ENCODE measurements at places on chromosomes 7 and 10. TPM values are rescaled to one million over a fixed set of nuclear protein-coding genes. Genes with fewer than 3 reads are reported as not detected.

The PRKCQ gene
- not detected for total RNA-seq

The SLC29A4 gene
- 7.3 TPM for total RNA-seq

The BAMBI gene
- 10.6 TPM for total RNA-seq

The RP9 gene
- total RNA-seq: 6.5 TPM

The EPHA1 gene
- 94.4 TPM for total RNA-seq

The ASZ1 gene
- total RNA-seq: not detected

The COL17A1 gene
- 1,207 TPM for total RNA-seq

The SAMD9L gene
- total RNA-seq: 3.7 TPM

The WEE2 gene
- total RNA-seq: not detected

The IL15RA gene
- total RNA-seq: 14.1 TPM

The ATP6V0A4 gene
- 22.1 TPM for total RNA-seq

The ZCWPW1 gene
- 2.2 TPM for total RNA-seq

The UCN3 gene
- not detected for total RNA-seq

The NODAL gene
- not detected for total RNA-seq

The UPF2 gene
- 16.0 TPM for total RNA-seq

The SYCE1 gene
- not detected for total RNA-seq

The RABGEF1 gene
- total RNA-seq: 37.2 TPM

The SLC26A5 gene
- 5.3 TPM for total RNA-seq

The TMEM178B gene
- 0.56 TPM for total RNA-seq

The SPDYE16 gene
- total RNA-seq: not detected

The EPHB6 gene
- total RNA-seq: 283 TPM

The HEPACAM2 gene
- total RNA-seq: not detected

The RET gene
- total RNA-seq: 0.59 TPM

The SYT15 gene
- total RNA-seq: 4.0 TPM

The CTNNA3 gene
- total RNA-seq: 0.25 TPM

The JCAD gene
- total RNA-seq: 6.9 TPM

The CUZD1 gene
- 2.7 TPM for total RNA-seq

The NYAP1 gene
- 0.51 TPM for total RNA-seq

The FGFBP3 gene
- total RNA-seq: 0.23 TPM

The CCDC7 gene
- 10.1 TPM for total RNA-seq

The PKD1L1 gene
- 2.6 TPM for total RNA-seq

The CYP26C1 gene
- 0.21 TPM for total RNA-seq

The SFTPA1 gene
- not detected for total RNA-seq
